AG08396 (cell line): ENCODE measurements at places on chromosomes 5 and 9.

DNA sequence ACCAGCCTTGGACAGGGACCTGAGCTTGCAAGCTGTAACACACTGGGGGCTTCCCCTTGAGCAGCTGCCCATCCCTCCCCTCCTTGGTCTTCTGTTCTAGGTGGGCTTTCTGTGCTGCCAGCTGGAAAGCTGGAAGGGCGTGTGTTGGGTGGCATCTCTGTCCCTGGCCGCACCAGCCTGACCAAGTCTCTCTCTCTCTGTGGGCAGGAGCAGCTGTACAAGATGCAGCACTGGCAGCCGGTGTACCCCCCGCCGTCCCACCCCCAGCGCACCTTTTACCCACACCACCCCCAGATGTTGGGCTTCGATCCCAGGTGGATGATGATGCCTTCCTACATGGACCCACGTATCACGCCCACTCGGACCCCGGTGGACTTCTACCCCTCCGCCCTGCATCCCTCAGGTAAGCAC is 32.1 kb upstream of the POMT1 start:
- no peak for DNase-seq

- no peak for DNase-seq
Measured at GRCh38 chr9:119852390-119852789, 483.2 kb upstream of the BRINP1 start.

- no peak for DNase-seq
Measured at GRCh38 chr5:150419630-150420270, 7.0 kb upstream of the CD74 start.

- no peak for DNase-seq
Measured at GRCh38 chr9:35690294-35690613, 529 bp upstream of the TPM2 start.

GRCh38 chr5:172207511-172207910 is 13.5 kb downstream of the EFCAB9 start:
- DNase-seq = no peak
